ENCODE measurements at places on chromosomes 11 and 22. TPM values are rescaled to one million over a fixed set of nuclear protein-coding genes. Genes with fewer than 3 reads are reported as not detected.

The EHF gene
- 296 TPM for total RNA-seq

The MCAM gene
- 177 TPM for total RNA-seq

The SLC25A17 gene
- 23.4 TPM for total RNA-seq

The OR51F1 gene
- not detected for total RNA-seq

The OR52E8 gene
- total RNA-seq, result not detected

The CEP126 gene
- total RNA-seq, result 1.1 TPM

The OR5A1 gene
- not detected for total RNA-seq

The KRTAP5-2 gene
- not detected for total RNA-seq

Data from tracheal epithelial cell (primary cell).